ENCODE measurements at places on chromosomes 16 and 17. TPM values are rescaled to one million over a fixed set of nuclear protein-coding genes. Genes with fewer than 3 reads are reported as not detected.

The PSMD7 gene
- total RNA-seq = 75.4 TPM

DNA sequence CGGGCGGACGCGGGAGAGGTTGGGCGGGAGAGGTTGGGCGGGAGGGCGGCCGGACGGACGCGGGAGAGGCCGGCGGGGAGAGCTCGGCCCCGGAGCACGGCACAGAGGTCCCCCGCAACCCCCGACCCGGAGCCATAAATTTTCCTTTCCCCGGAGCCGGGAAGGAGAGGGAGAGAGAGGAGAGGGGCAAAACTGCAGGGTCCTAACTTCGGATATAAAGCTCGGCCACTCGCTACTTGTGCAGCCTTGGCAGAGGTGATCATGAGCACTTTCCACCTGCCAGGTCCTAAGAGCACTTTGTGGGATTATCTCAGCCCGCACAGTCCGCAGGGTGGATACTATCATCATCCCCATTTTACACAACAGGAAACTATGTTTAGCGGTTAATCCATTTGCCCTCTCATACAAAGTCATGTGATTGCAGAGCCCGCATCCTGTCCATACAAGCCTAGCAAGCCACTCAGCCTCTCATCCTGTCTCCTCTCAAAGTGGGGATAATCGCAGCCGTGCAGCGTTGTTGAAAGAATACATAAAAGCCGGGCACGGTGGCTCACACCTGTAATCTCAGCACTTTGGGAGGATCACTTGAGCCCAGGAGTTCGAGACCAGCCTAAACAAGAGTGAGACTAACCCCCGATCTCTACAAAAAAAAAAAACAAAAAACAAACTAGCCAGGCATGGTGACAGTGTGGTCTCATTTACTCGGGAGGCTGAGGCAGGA, 780 bp upstream of the DCAKD start:
- peak; percentile 67 for DNase-seq

The TEKT3 gene
- not detected for total RNA-seq

DNA sequence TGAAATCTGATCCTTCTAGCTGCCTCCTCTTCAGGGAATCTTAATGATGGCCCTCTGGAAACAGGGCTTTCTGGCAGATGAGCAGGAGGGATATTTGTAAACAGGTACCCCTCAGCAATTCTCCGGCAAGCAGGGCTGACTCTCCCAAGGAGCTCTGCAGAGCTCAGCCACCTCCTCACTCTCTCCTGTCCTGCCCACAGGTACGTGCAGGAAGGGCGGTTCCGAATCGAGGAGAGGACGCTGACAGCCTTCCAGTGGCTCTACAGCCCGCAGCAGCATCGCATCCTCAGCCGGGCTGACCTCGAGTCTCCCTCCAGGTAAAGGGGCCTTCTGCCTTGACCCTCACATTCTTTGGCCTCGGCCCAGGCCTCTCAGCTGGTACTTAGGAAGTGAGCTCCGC, 20.7 kb upstream of the CCDC92B start:
- no peak for DNase-seq

The NXPH3 gene
- total RNA-seq = 4.0 TPM

- no peak for DNase-seq
These were observed 186.3 kb downstream of the CPPED1 start for GRCh38 chr16:12617401-12617819.

DNA sequence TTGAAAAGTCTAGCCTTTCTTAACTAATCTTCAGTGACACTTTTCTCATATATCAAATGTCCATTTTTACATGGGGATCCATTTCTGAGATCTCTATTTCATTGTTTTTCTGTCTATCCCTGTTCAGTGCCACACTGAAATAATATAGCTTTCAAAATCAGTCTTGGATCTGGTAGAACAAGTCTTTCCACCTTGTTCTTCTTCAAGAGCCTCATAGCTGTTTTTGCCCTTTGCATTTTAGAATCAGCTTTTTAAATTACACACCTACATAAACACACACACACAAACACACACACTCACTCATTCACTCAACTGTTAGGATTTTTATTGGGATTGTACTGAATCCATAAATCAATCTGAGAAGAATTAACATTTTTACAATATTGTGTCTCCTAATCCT, 19.2 kb downstream of the GSDMB start:
- DNase-seq = no peak

- no peak for DNase-seq
These were observed 143.3 kb downstream of the STX8 start for GRCh38 chr17:9432134-9432885.

DNA sequence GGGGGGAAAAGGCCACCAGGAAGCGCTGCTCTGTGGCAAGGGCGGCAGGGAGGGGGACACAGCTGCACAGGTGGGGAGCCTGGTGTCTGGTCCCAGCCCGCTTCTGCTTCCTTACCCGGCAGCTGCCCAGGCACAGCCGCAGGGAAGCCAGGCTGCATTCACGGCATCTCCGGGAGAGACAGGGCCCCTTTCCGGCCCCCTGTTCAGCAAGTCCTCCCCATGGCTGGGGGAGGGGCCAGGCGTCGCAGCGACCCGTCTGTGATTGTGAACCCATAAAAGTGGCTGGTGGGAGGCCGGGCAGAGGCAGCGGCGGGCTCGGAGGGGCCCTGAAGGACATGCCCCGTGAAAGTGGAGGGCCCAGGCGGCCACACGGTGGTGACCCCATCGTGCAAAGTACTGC, 28.7 kb downstream of the SOX8 start:
- no peak for DNase-seq

GRCh38 chr17:28372203-28372944, 880 bp downstream of the SARM1 start:
- DNase-seq = peak; percentile 43

DNA sequence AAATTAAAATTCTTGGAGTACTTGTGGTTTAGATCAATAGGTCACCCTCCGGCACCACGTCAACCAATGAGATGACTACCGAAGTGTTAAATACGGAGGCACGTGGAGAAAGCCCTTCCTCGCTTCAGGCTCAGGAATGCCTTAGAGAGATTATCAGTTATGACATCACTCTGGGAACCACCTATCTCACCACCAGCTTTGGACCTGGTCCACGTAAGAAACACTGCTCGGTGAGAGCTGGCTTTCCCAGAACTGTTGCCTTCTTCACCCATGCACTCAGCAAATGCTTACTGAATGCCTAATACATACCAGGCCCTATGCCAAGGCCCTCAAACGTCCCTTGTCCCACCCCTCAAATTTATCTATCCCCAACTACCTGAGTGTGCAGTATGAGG, 71.3 kb downstream of the SMG6 start:
- peak; percentile 34 for DNase-seq

- peak; percentile 28 for DNase-seq
These were observed 390 bp downstream of the ZNRF1 start for GRCh38 chr16:74999219-74999608.

The KRT15 gene
- 0.51 TPM for total RNA-seq

- DNase-seq = no peak
These were observed 20.3 kb downstream of the TRIM25 start for GRCh38 chr17:56893503-56893902.

DNA sequence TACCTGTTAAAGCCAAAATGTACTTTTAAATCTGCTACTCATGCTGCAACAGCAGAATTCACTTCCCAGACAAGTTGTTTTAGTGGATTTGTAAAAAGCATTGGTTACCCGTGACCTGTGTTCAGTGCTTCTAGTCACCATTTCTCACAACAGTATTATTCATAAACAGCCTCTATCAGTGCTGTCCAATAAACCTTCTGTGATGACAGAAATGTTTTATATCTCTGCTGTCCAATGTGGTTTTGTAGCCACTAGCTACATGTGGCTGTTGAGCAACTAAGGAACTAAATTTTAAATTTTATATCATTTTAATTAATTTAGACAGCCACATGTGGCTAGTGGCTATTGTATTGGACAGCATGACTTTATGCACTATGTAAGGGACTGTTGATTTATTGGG, 12.6 kb downstream of the MAP3K3 start:
- DNase-seq = no peak

DNA sequence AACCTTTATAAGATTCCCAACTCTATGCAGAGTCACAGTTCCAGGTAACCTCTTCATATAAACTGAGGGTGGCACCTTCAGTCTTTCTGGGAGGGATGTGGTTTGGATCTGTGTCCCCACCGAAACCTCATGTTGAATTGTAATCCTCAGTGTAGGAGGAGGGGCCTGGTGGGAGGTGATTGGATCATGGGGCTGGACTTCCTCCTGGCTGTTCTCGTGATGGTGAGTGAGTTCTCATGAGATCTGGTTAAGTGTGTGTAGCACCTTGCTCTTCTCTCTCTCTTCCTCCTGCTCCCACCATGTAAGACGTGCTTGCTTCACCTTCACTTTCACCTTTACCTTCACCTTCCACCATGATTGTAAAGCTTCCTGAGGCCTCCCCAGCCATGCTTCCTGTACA, 30.5 kb downstream of the HS3ST2 start:
- DNase-seq = no peak

GRCh38 chr16:31274831-31275816, 15.3 kb downstream of the ITGAM start:
- no peak for DNase-seq

The HYDIN gene
- total RNA-seq = 0.17 TPM

- peak; percentile 96 for DNase-seq
These were observed 3.4 kb downstream of the MAP2K3 start for GRCh38 chr17:21287703-21288449.

The INCA1 gene
- 0.34 TPM for total RNA-seq

The KRT40 gene
- total RNA-seq = not detected

DNA sequence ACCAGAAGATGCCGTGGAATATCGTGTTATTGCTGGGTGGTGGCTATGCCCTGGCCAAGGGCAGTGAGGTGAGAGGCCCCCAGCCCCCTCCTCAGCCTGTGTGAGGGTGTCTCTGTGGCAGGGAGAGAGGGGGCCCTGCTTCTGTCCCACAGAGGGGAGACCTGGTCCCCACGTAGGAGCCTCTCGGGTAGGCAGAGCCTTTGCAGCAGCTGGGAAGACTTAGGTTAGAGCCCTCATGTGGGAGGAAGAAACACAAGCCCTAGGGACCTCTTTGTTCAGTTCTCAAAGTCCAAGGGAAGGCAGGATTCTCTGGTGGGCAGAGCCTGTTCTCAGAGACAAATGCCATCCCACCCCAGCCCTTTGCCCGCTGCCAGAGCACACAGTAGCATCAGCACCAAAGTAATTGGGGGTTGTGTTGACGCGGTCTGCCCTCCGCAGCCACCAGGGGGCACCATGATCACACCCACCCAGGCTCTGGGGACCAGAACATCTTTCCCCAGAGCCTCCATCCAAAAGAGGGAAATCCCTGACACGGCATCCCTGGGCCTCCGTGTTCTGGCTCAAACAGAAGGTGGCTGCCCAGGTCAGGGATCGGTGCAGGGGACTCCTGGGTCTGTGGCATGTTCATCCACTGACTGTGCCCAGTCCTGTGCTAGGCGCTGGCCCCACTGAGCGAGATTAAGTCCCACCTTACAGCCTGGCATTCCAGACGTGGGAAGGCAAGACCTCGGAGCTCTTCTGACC, 11.5 kb upstream of the FOXN1 start:
- peak; percentile 77 for DNase-seq

GRCh38 chr16:28000314-28001169, 63.0 kb downstream of the GSG1L start:
- DNase-seq = no peak

DNA sequence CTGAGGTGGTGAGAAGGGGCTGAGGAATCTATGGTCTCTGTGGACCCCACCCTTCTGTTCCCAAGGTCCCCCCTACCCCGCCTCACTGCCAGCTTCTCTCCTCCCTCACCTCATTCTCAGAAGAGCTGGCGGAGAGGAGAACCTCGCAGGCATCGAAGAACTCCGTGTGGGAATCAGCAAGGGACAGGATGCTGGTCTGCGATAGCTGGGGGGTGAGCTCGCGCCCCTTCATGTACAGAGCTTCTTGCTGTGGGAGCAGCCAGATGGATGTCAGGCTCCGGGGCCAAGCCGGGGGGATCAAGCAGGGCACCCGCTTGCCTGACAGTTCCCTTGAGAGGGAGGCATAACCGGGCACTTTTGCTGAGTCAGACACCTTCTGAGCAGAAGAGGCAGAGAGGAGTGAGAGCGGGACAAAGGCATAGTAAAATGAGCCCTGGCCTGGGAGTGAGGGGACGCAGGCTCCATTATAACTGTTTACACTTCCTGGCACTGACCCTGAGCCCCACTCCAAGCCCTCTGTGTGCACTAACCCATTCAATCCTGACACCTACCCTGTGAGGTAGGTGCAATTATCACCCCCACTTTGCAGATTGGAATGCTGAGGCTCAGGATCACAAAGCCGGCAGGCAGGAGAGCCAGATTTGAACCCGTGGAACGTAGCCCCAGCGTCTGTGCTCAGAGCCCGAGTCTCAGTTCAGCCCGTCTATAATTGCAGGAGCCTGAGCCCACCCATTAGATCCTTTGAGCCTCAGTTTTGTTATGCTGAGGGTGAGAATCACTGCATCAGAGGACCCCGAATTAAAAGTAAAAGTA, 6.3 kb downstream of the OSBPL7 start:
- DNase-seq = no peak

- DNase-seq = peak; percentile 85
These were observed 17.5 kb downstream of the ALOX15B start for GRCh38 chr17:8056232-8056975.

DNA sequence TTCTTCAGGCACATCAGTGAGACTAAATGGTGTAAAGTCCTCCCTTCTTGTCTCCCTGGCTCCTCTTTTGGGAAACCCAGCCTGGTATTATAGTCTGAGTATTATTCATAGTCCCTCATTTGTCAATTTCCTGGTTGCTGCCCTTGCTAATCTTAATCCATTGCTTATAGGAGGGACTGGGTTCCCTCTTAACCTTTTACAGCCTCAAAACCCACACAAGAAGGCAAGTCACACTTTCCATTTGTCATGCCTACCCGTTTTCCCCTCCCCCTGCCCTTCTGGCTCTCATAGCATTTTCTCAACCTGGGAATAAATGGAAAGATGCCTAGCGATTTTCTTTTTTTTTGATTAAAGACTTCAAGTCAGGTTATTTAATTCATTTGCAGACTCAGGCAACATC, 124.8 kb downstream of the MAP2K6 start:
- no peak for DNase-seq

DNA sequence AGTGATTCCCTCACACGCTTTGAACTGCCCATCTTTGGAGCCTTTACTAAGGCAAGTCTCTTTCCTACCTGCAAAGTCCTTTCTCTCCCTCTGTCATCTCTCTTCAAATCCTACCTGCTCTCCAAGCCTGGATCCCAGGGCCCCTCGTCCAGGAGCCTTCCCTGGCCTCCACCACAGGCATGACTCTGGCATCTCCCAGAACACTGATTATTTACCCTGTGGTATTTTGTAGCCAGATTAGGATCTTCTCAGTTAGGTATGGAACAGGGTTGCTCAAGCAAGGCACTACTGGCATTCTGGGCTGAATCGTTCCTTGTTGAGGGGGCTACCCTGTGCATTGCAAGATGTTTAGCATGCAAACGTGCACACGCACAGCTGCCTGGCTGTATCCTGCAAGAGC, 31.9 kb upstream of the POLR3E start:
- no peak for DNase-seq

- DNase-seq = peak; percentile 28
These were observed 34.1 kb upstream of the ABCA6 start for GRCh38 chr17:69175625-69176456.

DNA sequence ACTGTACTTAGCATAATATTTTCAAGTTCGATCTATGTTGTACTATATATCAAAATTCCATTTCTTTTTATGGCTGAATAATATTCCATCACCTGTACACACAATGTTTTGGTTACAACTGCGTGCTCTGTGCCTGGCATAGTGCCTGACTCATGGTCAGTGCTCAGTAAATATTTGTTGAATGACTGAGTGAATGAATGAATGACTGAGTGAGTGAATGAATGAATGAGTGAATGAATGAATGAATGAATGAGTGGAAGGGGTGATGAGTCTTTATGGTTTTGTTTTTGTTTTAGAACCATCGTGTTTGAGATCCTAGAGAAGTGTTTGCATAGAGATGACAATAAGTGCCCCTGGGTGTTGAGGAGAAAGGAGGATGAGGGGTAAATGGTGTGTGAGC, 155.3 kb downstream of the MRM1 start:
- no peak for DNase-seq

Measured in dermis blood vessel endothelial cell (primary cell).